ENCODE measurements at places on chromosomes 6 and 20. TPM values are rescaled to one million over a fixed set of nuclear protein-coding genes. Genes with fewer than 3 reads are reported as not detected.

DNA sequence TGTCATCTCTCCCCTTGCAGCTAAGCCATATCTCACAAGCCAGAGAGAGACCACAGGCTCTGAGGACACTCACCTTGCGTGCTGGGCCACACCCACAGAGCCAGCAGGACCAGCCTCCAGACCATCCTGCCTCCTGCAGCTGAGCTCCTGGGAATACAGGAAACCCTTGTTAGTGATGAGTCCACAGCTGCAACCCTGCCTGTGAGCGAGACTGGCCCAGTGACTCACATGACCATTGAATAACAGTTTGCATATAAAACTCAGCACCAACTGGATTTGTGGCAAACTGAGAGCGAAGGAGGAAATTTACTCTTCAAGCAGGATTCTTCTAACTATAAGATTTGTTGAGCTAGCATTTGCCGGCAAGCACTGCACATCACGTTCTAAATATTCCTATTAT, 3.0 kb downstream of the THBS2 start:
- H3K27me3 ChIP-seq, result peaks cover 16% of the 10 kb centered on the region
- no peak overlapping the region for H3K4me3 ChIP-seq
- no peak overlapping the region for H3K27ac ChIP-seq
- no peak for DNase-seq

- H3K4me1 ChIP-seq, result no peaks in the 10 kb centered on the region
- no peaks in the 10 kb centered on the region for H3K36me3 ChIP-seq
- H3K27ac ChIP-seq, result no peak overlapping the region
- no peaks in the 10 kb centered on the region for H3K27me3 ChIP-seq
- no peak overlapping the region for H3K4me3 ChIP-seq
These were observed 49.5 kb downstream of the EPB41L2 start for GRCh38 chr6:131013495-131013894.

DNA sequence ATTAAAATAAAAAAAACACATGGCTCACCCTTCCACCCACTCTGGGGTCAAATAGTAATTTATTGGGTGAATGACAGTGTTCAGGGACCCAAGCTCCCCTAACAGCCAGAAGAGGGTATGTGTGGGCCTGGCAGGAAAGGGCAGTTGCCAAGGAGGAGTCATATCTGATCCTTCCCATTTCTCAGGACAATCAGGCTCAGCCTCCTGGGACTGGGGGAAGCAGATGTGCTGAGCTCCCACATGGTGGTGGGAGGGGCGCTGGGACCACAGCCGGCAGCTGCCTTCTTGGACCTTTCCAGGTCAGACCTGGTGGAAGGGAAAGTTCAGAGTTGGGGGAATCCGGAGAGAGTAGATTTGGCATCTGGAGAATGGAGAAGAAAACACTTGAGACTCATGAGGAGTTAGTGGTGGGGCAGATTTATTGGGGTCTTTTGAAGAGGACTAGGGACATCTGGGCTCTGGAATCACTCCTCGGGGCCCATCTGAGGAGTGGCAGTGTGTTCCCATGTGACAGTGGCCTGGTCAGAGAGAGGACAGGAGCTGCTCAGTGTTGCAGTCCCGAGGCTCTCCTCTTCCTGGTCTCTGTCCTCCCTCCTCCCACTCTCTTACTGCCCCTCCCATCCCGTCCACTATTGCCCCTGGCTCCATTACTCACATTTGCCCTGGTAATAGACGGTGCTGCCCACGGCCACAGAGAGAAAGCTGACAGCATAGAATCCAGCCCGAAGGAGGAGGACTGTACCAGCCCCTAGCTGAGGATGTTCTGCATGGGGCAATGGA, 3.0 kb downstream of the LST1 start:
- no peaks in the 10 kb centered on the region for H3K27me3 ChIP-seq
- no peak overlapping the region for H3K4me3 ChIP-seq
- DNase-seq, result no peak
- H3K36me3 ChIP-seq, result no peaks in the 10 kb centered on the region
- no peaks in the 10 kb centered on the region for H3K4me1 ChIP-seq
- H3K27ac ChIP-seq, result no peak overlapping the region

DNA sequence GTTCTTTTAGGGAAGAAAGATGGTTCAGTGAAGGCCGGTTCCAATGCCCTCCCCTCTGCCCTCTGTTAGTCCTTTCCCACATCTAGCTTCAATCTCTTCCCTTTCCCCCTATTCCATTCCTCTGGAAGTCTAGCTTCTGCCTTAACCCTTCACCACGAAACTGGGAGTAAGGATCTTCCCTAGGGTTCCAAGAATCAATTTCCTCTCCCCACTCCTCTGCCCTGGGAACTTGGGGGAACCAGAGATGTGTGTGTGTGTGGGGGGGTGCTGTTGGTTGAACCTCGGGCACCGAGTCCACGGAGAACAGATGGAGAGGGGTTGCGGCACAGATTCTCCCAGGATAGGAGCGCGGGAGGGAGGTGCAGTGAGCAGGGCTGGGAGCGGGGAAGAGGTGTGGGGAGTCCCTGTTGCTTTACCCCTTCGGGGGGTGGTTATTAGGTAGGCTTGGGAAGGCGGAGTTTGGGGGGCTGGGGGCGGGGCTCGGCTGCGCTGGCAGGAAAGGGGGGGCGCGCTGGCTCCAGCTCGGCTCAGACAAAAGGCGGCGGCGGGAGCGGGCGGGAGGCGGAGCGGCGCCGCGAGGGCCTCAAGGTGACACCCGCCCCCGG, at the start of gene TMEM151B:
Gene TMEM151B, plus strand, starts transcription at position 530 of the 605 bp plus-strand sequence. CDS start 293 bp downstream, outside the sequence.
- no peak for DNase-seq
- peaks cover 12% of the 10 kb centered on the region for H3K27me3 ChIP-seq
- H3K4me1 ChIP-seq, result no peaks in the 10 kb centered on the region
- H3K27ac ChIP-seq, result no peak within 1 kb of the TSS
- no peaks in the 10 kb centered on the region for H3K36me3 ChIP-seq

DNA sequence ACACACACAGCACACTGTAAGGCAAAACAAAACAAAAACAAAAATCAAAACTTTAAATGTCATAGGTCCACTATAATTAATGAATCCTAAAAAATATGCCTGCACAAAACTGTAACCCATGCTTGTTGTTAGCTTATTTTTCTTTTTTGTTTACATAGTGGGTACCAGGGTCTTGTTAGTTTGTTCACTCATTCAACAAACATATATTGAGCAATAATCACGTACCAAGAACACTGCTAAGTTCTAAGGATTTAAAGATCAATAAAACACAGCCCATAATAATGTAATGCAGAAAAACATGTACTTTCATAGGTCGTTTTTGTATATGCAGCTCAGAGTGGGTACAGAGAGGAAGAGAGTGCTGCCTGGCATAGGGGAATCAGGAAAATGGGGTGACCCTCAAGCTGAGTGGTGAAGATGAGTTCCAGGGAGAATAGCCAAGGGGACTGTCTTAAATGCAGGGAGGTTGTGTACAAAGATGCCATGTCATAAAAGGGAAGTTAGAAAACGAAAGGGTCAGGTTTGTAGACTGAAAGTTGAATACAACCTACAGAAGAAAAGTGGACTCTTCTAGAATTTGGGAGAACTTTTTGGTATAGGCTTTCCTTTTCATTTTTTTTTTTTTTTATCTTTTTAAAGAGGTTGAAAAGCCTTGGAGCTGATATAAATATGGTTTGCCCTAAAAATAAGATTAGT, 113.3 kb upstream of the TBX18 start:
- DNase-seq, result no peak
- H3K4me3 ChIP-seq, result no peak overlapping the region
- no peaks in the 10 kb centered on the region for H3K36me3 ChIP-seq
- no peaks in the 10 kb centered on the region for H3K27me3 ChIP-seq
- no peaks in the 10 kb centered on the region for H3K4me1 ChIP-seq
- no peak overlapping the region for H3K27ac ChIP-seq

- H3K4me1 ChIP-seq, result peaks cover 9% of the 10 kb centered on the region
- no peaks in the 10 kb centered on the region for H3K36me3 ChIP-seq
- H3K27me3 ChIP-seq, result no peaks in the 10 kb centered on the region
- no peak overlapping the region for H3K27ac ChIP-seq
- no peak overlapping the region for H3K4me3 ChIP-seq
These were observed 127.4 kb downstream of the DST start for GRCh38 chr6:56515081-56515905.

DNA sequence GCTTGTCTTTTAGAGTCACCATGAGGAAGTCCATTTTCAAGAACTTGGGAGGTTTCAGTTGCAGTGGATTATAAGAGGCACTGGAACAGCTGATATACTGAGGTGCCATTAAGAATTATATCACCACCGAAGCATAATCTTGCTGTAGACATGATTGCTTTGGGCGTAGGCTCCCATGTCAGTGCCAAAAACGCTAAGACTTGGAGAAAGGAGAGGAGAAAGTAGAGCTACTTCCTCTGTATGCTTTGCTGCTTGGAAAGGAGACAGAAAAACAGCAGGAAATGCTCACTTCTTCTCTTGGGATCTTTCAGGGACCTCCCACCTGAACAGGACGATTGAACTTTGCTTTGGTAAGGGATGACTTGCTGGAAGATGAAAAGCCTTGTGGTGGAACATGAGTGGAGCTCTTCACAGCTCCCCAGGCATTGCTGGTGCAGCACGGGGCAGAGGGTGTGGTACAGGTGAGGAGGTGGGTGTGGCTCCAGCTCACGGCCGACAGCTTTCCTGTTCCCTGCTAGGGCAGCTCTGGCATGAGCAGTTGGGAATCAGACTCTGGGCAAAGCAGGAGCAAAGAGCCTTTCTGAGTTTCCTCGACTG, 190.4 kb upstream of the JAG1 start:
- no peaks in the 10 kb centered on the region for H3K36me3 ChIP-seq
- H3K27ac ChIP-seq, result peak overlapping the region; percentile 81
- no peaks in the 10 kb centered on the region for H3K27me3 ChIP-seq

GRCh38 chr6:141248021-141248799, 884.5 kb upstream of the GJE1 start:
- H3K27me3 ChIP-seq, result no peaks in the 10 kb centered on the region
- H3K4me3 ChIP-seq, result no peak overlapping the region
- no peaks in the 10 kb centered on the region for H3K36me3 ChIP-seq
- no peak overlapping the region for H3K27ac ChIP-seq
- no peak for DNase-seq
- H3K4me1 ChIP-seq, result no peaks in the 10 kb centered on the region

DNA sequence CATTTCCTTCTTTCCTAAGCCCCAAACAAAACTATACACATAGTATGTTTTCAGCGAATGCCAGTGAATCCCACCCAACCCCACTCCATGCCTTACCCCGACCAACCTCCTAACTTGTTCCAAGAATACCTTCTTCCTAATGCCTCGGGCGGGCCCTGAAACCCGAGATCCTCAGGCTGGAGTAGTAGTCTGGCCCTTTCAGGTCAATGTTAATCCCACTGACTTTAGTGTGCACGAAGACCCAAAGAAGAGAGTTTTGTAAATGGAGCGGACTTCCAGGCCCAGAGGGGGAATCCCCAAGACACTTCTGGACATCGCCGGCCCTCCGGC, 394 bp downstream of the YIPF3 start:
- DNase-seq, result no peak
- H3K27ac ChIP-seq, result peak overlapping the region; percentile 83
- no peaks in the 10 kb centered on the region for H3K4me1 ChIP-seq
- H3K4me3 ChIP-seq, result peak overlapping the region; percentile 57

- no peaks in the 10 kb centered on the region for H3K27me3 ChIP-seq
- no peaks in the 10 kb centered on the region for H3K36me3 ChIP-seq
- H3K4me1 ChIP-seq, result no peaks in the 10 kb centered on the region
- H3K27ac ChIP-seq, result no peak overlapping the region
- no peak for DNase-seq
These were observed 14.0 kb downstream of the MAK start for GRCh38 chr6:10824297-10824696.

Gene LTB
- 9.5 TPM for polyA plus RNA-seq

Gene SYNDIG1
- 1.9 TPM for polyA plus RNA-seq

Measured in small intestine (tissue), 16 donors.